ENCODE measurements at places on chromosomes 2 and 18.

- no peak for DNase-seq
- no peaks in the 10 kb centered on the region for H3K27me3 ChIP-seq
- H3K4me1 ChIP-seq: no peaks in the 10 kb centered on the region
- no peak overlapping the region for H3K4me3 ChIP-seq
- H3K36me3 ChIP-seq: no peaks in the 10 kb centered on the region
- no peak overlapping the region for H3K27ac ChIP-seq
Observed at GRCh38 chr2:40653829-40654228, 201.9 kb upstream of the SLC8A1 start.

DNA sequence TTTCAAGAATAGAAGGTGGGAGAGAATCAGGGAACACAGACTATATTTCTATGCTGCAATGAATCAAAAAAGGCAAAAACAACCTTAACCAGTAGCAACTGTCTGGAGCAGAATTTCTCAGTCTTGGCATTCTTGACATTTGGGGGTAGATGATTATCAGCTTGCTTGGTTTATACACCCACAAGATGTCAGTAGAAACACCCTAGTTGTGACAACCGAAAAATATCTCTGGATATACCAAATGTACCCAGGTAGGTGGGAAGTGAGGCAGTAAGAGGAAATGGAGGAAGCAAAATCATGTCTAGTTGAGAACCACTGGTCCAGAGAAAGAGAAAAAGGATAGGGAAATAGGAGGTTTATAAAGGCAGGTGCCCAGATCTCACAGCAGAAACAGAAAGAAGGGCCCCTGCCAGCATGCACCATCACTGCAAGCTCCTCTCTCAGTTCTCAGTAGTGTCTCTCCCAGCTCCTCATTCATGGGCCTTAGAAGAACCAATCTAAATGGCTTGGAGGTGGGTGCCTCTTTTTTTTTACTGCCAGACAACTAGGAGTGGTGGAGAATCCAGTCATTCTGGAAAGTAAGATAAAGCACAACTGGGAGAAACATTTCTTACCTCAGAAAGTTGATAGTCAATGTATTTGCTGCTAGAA lies 50.4 kb downstream of the MBD2 start:
- H3K27me3 ChIP-seq: no peaks in the 10 kb centered on the region
- no peak overlapping the region for H3K27ac ChIP-seq
- H3K36me3 ChIP-seq: no peaks in the 10 kb centered on the region

GRCh38 chr2:238128061-238128440 lies 10.4 kb upstream of the KLHL30 start:
- H3K27me3 ChIP-seq: no peaks in the 10 kb centered on the region
- no peak overlapping the region for H3K27ac ChIP-seq
- H3K36me3 ChIP-seq: no peaks in the 10 kb centered on the region
- H3K4me3 ChIP-seq: no peak overlapping the region
- H3K4me1 ChIP-seq: no peaks in the 10 kb centered on the region
- DNase-seq: no peak

- no peaks in the 10 kb centered on the region for H3K36me3 ChIP-seq
- H3K27me3 ChIP-seq: no peaks in the 10 kb centered on the region
- no peak overlapping the region for H3K27ac ChIP-seq
- DNase-seq: no peak
- H3K4me3 ChIP-seq: no peak overlapping the region
Observed at GRCh38 chr2:171407030-171407675, 26.6 kb downstream of the METTL8 start.

DNA sequence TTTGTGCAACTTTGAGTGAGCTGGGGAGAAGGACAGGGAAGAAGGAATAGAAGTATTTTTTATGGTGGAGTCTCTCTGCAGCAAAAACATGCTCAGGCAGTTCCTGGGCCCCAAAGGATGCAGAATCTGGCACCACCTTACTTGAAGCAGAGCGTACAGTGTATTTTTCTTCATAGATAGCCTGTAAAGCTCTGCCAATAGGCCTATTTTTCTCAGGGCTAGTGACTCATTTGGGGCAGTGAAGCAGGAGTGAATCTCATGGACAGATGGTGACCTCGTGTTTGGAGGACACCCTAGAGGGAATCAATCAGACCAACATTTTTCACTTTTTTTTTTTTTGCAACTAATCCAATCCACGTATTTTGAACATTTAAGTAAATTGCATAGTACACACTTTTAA lies 268.1 kb upstream of the CXCR4 start:
- H3K36me3 ChIP-seq: no peaks in the 10 kb centered on the region
- no peak for DNase-seq
- no peaks in the 10 kb centered on the region for H3K27me3 ChIP-seq
- no peak overlapping the region for H3K27ac ChIP-seq
- H3K4me3 ChIP-seq: no peak overlapping the region

DNA sequence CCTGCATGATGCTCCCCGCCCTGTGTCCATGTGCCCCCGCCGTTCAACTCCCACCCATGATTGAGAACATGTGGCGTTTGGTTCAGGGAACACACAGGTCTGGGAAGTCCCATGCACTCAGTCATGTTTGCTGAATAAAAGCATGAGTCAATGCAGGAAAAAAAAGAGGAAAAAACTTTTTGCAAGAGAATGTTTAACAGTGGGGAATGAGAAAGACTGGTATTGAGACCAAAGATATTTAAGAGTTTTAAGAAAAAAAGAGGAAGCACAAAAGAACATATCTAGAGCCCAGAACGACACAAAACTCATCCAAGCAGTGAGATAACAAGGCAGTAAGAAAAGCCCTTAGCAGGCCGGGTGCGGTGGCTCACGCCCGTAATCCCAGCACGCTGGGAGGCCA lies 279.2 kb upstream of the THSD7B start:
- DNase-seq: no peak

DNA sequence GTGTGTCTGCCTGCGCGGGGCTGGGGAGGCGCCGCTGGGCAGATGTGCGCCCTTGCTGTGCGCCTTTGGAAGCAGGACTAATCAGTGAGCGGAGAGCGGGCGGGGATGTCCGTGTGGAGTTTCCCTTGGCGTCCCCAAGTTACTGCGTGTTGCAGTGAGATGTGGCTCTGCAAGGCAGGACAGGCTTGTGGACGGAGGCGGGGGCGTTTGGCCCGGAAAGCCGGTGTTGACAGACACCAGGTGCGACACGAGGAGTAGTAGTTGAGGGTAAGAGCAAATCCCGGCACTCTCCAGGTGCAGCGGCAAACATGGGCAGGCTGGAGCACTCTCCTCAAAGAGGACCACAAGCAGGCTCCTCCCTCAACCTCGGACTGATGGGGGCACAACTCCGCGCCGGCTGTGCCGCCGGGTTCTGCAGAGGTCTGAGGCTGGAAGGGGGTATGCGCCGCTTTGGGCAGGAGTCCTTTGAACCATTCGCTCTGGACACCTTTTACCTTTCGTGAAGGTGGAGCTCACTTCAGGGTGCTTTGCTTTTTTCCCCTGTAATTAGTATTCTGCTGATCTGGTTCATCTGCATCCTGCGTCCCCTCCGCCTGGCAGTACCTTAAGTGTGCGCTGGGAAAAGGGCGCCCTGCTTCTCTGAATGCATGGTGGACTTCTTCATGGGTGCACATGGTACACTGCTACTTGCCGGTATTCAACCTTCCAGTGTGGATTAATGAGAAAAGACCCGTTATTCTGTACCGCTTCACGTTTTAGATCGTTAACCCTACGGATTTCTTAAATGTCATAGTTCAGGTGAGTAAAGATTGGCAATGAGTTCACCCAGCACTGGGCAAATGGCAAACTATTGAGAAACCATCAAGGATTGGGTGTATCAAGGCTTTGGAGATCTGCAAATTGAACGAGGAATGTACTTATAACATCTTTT lies 608 bp downstream of the CDH7 start:
- no peaks in the 10 kb centered on the region for H3K27me3 ChIP-seq
- no peak overlapping the region for H3K27ac ChIP-seq
- no peaks in the 10 kb centered on the region for H3K4me1 ChIP-seq

GRCh38 chr2:197369933-197370320 lies 59.3 kb upstream of the ANKRD44 start:
- H3K4me3 ChIP-seq: no peak overlapping the region
- H3K27me3 ChIP-seq: no peaks in the 10 kb centered on the region
- no peak for DNase-seq
- no peaks in the 10 kb centered on the region for H3K4me1 ChIP-seq

DNA sequence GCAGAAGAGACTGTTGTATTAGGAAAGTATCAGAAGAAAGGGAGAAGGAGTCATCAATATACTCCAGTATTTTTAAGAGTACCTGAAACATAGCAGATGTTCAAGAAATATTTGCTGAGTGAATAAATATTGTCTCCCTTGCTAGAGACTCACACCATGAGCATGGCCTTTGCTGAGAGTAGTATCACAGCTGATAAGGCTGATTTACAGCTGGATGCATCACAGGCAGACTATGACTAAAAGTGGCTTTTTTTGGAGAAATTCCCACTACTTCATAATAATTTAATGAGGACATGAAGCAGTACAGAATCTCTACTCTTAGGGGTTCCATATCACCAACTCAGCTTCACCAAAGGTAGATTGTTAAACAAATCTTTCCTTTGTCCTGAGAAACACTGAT lies 373.3 kb downstream of the RBM43 start:
- H3K4me3 ChIP-seq: no peak overlapping the region
- DNase-seq: no peak
- no peak overlapping the region for H3K27ac ChIP-seq
- H3K4me1 ChIP-seq: no peaks in the 10 kb centered on the region

- no peak for DNase-seq
- H3K27me3 ChIP-seq: no peaks in the 10 kb centered on the region
- no peak overlapping the region for H3K4me3 ChIP-seq
- H3K27ac ChIP-seq: no peak overlapping the region
Observed at GRCh38 chr2:26064846-26065245, 31.0 kb downstream of the RAB10 start.

- H3K36me3 ChIP-seq: no peaks in the 10 kb centered on the region
Observed at GRCh38 chr2:220670511-220670910, 901.6 kb downstream of the EPHA4 start.

- DNase-seq: no peak
- no peak overlapping the region for H3K4me3 ChIP-seq
- H3K27me3 ChIP-seq: no peaks in the 10 kb centered on the region
- no peak overlapping the region for H3K27ac ChIP-seq
- H3K36me3 ChIP-seq: no peaks in the 10 kb centered on the region
- H3K4me1 ChIP-seq: peaks cover 5% of the 10 kb centered on the region
Observed at GRCh38 chr18:79481046-79481790, 85.5 kb downstream of the NFATC1 start.

Data from thyroid gland (tissue), 4 donors.